ENCODE measurements at places on chromosomes 3 and 15. TPM values are rescaled to one million over a fixed set of nuclear protein-coding genes. Genes with fewer than 3 reads are reported as not detected.

ECE2 gene
- total RNA-seq = not detected

CHST13 gene
- total RNA-seq = not detected

B3GNT5 gene
- 25.0 TPM for total RNA-seq

- no peaks in the 10 kb centered on the region for H3K27me3 ChIP-seq
- no peak overlapping the region for H3K4me3 ChIP-seq
- no peak for DNase-seq
- H3K27ac ChIP-seq = no peak overlapping the region
- peaks cover 2% of the 10 kb centered on the region for H3K4me1 ChIP-seq
Observed at GRCh38 chr3:9122732-9123364, 126.6 kb downstream of the SRGAP3 start.

GRCh38 chr15:74316141-74316540, 51.3 kb downstream of the CYP11A1 start:
- H3K4me1 ChIP-seq = peaks cover 14% of the 10 kb centered on the region
- H3K4me3 ChIP-seq = no peak overlapping the region
- H3K36me3 ChIP-seq = no peaks in the 10 kb centered on the region
- H3K27me3 ChIP-seq = no peaks in the 10 kb centered on the region
- no peak for DNase-seq
- no peak overlapping the region for H3K27ac ChIP-seq

GRCh38 chr3:138964923-138965322, 17.9 kb downstream of the FOXL2NB start:
- H3K36me3 ChIP-seq = no peaks in the 10 kb centered on the region
- no peak for DNase-seq
- H3K4me1 ChIP-seq = peaks cover 9% of the 10 kb centered on the region
- H3K27ac ChIP-seq = no peak overlapping the region
- peaks cover 23% of the 10 kb centered on the region for H3K27me3 ChIP-seq
- no peak overlapping the region for H3K4me3 ChIP-seq

DNA sequence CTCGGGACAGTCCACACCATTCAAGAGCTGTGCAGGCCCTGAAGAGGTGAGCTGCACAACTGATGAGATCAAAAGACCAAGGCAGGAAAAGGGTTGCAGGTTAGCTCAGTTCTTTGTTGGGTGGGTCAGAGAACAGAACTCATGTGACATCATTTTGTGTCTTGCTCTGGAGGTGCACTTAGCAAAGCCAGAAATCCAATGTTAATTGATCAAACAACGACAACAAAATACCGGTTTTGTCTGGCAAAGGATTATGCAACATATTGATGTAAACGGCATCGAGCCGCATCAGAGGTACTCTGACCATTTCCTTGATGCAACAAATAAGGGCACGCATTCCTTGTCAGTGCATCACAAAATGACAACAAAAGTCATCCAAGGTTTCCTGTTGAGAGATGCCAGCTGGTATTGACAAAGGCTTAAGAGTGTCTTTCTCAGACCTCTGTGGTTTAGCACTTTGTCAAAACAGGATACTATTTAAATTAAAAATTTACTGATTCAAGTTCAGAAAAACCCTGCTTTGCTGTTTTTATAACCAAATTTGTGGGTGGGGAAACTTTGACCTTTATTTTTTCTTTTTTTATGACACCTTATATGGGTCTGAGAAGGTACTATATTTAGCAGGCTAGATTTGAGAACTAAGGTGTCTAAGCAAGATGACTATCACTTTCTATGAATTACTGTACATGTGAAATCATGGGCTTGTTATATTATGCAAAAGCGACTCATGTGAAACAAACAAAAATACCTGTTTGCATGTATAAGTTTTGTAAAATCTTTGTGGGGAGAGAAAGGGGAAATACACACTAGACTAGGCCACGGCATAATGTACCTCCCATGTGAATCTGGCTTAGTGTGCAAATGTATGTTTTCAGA, 496.1 kb downstream of the FOXP1 start:
- H3K36me3 ChIP-seq = peaks cover 49% of the 10 kb centered on the region
- H3K4me1 ChIP-seq = peaks cover 70% of the 10 kb centered on the region
- peak overlapping the region; percentile 91 for H3K27ac ChIP-seq

GRCh38 chr15:31321418-31321817, 5.2 kb upstream of the KLF13 start:
- no peaks in the 10 kb centered on the region for H3K27me3 ChIP-seq
- DNase-seq = no peak
- peaks cover 6% of the 10 kb centered on the region for H3K36me3 ChIP-seq
- no peak overlapping the region for H3K4me3 ChIP-seq
- peaks cover 48% of the 10 kb centered on the region for H3K4me1 ChIP-seq

DNA sequence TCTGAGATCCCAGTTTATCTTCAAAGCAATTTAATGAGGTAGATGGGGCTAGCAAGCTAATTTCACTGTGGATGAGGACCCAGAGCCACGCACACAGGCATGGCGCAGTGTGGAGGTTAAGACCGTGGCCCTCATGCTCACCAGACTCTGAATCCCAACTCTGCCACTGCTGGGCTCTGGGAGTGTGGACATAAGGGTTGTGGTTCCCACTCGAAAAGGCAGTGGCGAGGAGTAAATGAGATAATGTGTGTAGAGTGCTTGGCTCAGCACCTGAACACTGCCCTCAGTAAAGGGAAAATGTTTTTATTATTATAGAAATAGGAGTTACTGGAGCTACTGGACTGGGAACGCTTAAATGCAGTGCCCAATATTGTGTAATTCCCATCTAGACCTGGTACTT, 243.5 kb upstream of the TPM1 start:
- DNase-seq = no peak
- H3K27ac ChIP-seq = no peak overlapping the region
- H3K4me3 ChIP-seq = no peak overlapping the region
- peaks cover 10% of the 10 kb centered on the region for H3K27me3 ChIP-seq
- no peaks in the 10 kb centered on the region for H3K36me3 ChIP-seq

- no peaks in the 10 kb centered on the region for H3K27me3 ChIP-seq
- no peaks in the 10 kb centered on the region for H3K36me3 ChIP-seq
Observed at GRCh38 chr3:34207806-34208205, 409.4 kb downstream of the PDCD6IP start.

GRCh38 chr15:57703387-57703786, 3.1 kb upstream of the POLR2M start:
- peaks cover 35% of the 10 kb centered on the region for H3K4me1 ChIP-seq
- DNase-seq = peak; percentile 71
- no peak overlapping the region for H3K27ac ChIP-seq

Measured in activated CD4-positive, alpha-beta T cell treated with anti-CD3 and anti-CD28 coated beads, Interleukin-2, amount 10 ng/mL, durations not matched to agents 24 days and 14 days (primary cell).